ENCODE measurements at places on chromosomes 3 and 15.

DNA sequence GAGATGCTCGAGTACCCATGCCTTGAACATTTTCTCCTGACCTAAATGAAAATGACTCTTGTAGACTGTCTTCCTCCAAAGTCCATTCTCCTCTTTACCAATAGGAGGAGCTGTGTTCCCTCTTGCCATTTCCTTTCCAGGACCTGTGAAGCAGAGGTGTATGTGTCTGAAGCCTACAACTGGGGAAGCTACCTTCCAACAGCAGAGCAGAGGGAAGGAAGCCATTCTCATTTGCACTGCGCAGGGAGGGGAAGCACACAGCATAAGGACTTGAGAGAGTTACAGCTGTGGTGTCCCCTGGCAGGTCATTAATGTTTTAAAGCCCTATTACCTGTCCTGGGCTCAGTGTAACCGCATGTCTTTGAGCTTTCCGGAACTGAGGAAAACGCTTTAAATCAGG is 38.7 kb downstream of the HSPBAP1 start:
- no peak for DNase-seq

- DNase-seq: no peak
Observed at GRCh38 chr3:36546226-36546625, 165.9 kb downstream of the STAC start.

DNA sequence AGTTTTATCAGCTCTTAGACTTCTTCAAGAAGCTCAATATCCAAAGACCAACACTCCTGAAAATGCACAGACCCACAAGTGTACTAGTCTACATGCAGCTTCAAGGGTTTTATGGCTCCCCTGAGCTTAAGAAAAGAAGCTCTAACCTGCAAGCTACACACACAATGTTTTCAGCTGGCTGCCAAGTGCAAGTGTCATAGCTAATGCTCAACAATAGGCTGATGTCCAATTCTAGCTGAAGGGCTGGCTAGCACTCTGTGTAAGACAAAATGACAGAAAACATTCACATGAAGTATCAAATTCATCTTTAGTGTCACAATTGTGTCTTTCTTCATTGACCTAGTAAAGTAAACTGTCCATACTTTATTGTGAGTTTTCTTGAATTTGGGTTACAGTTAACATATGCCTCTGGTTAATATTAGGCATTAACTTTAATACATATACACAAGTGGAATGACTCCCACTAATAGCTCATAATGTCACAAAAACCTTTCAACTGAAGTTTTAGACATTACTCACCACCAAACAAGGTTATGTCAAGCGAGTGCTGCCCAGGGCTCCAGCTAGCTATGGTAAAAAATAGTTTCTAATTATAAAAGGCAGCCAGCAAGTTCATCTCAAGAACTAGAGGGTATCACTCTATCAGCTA is 15.1 kb downstream of the ABI3BP start:
- no peak for DNase-seq

DNA sequence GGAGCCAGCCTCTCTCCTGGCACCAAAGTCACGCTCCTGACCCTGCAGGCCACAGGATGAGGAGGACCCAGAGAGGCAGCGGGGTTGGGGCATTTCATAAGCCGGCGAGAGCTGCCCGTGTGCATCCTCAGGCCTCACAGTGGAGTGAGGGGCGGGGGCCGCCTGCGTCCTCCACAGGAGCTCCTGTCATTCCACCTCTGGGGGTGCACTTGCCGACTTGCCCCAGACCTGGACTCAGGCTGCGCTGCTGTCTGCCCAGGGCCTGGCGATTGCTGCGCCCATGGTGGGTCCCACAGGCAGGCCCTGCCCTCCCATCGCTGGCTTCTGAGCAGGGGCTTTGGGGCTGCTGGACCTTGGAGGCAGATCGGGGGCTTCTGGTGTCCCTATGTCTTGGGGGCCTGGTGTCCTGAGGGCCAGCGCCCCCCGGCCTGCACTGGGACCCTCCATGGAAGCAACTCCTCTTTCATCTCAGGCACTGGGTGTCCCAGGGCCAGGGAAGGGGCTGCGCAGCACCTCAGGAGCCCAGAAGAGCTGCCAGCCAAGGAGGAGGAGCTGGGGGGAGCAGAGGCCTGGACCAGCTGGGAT is 184.0 kb downstream of the GOLGA6L6 start:
- no peak for DNase-seq

GRCh38 chr15:97072545-97072944 is 742.0 kb downstream of the NR2F2 start:
- no peak for DNase-seq

- no peak for DNase-seq
Observed at GRCh38 chr3:142168514-142168913, 19.2 kb upstream of the TFDP2 start.

- DNase-seq: no peak
Observed at GRCh38 chr15:86855307-86856291, 775.9 kb downstream of the AGBL1 start.

- no peak for DNase-seq
Observed at GRCh38 chr3:130963878-130964277, 62.7 kb downstream of the ASTE1 start.
